ENCODE measurements at places on chromosomes 13 and 19. TPM values are rescaled to one million over a fixed set of nuclear protein-coding genes. Genes with fewer than 3 reads are reported as not detected.

The LMTK3 gene
- 0.05 TPM for total RNA-seq

The NCR1 gene
- not detected for total RNA-seq

The TNFRSF19 gene
- under 0.01 TPM for total RNA-seq

The CATSPERD gene
- not detected for total RNA-seq

The KCNJ14 gene
- 0.39 TPM for total RNA-seq

The DOCK9 gene
- total RNA-seq, result 431 TPM

The LYL1 gene
- total RNA-seq, result 131 TPM

The EDDM13 gene
- 2.5 TPM for total RNA-seq

The DIRAS1 gene
- 0.39 TPM for total RNA-seq

The WDR87 gene
- not detected for total RNA-seq

The MAP4K1 gene
- total RNA-seq, result not detected

The ZNF20 gene
- total RNA-seq, result 2.1 TPM

The ABHD17A gene
- total RNA-seq, result 184 TPM

The CIC gene
- total RNA-seq, result 42.8 TPM

The LRRC8E gene
- 1.00 TPM for total RNA-seq

The EGLN2 gene
- 110 TPM for total RNA-seq

The SLC25A41 gene
- not detected for total RNA-seq

The CCDC194 gene
- total RNA-seq, result not detected

The EDNRB gene
- total RNA-seq, result 7.3 TPM

The LRRC63 gene
- total RNA-seq, result not detected

The PPFIA3 gene
- total RNA-seq, result 3.9 TPM

The PSPN gene
- 0.84 TPM for total RNA-seq

The DMKN gene
- total RNA-seq, result not detected

The SLC10A2 gene
- not detected for total RNA-seq

The ZNF491 gene
- 0.64 TPM for total RNA-seq
